Lower leg skin (tissue), 4 donors: ENCODE measurements at places on chromosomes 13 and 19. TPM values are rescaled to one million over a fixed set of nuclear protein-coding genes. Genes with fewer than 3 reads are reported as not detected.

ZNF534 gene
- total RNA-seq, result 0.13 TPM

DNA sequence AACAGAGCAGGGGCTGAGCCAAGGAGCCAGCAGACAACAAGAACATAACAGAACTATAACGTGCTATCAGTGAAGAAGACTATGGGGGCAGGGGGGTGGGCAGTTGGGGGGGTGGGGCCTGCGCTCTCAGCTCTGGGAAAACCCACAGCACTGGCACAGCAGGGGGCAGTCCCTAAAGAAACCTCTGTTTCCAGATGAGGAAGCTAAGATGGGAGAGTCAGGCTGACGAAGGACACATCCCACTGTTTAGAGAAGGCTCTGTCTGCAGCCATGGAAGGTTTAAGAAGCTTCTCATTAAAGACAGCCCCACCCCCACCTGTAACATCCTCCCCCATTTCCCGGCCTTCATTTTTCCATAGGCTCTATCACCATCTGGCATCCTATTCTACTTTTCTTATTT is 7.1 kb upstream of the DOCK9 start:
- no peak for DNase-seq

GRCh38 chr19:57706346-57706745 is 2.7 kb downstream of the ZNF154 start:
- no peak for DNase-seq

GRCh38 chr13:45873491-45874325 is 22.2 kb upstream of the SIAH3 start:
- no peak for DNase-seq

ERFL gene
- not detected for total RNA-seq

DNA sequence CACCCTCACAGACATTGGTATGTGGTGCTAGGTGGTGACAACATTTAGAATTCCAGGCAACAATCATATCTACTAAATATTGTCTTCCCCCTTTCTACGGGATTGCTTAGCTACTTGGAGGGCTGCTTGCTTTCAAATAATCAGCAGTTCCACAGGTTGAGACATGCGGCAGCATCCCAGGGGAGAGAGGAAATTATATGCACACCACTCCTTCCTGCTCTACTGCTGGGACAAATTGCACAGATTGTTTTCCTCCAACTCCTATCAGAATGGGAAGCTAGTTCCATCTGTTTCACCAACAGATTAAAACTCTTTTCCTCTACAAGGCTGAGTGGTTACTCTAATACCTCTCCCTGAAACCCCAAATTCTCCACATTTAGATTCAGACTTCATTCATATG is 275.4 kb downstream of the DNAJC15 start:
- no peak for DNase-seq

- no peak for DNase-seq
Observed at GRCh38 chr19:11475861-11476260, 5.0 kb downstream of the ELAVL3 start.

CPB2 gene
- total RNA-seq, result 0.42 TPM

DNA sequence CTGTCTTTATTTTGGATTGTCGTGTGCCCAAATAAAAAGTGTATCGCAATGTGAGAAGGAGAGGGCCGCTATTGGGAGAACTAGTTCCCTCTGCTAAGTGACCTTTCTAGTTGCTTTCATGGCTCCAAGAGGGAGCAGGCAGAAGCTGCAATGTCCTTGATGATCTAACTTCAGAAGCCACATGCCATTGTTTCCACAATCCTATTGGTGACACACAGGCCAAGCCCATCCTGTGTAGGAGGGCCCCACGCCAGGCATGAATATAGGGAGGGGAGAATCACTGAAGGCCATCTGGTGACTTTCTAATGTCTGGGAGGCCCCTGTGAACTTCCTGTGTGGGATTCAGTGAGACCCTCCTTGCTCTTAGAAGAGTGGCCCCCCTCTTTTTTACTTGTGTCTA is 47.8 kb upstream of the KPNA3 start:
- DNase-seq, result no peak

ADGRE3 gene
- total RNA-seq, result not detected

- DNase-seq, result no peak
Observed at GRCh38 chr13:108346376-108346775, 76.9 kb downstream of the TNFSF13B start.

GRCh38 chr19:33401683-33402420 is 28.3 kb downstream of the CEBPG start:
- no peak for DNase-seq

ELAVL3 gene
- not detected for total RNA-seq

DNA sequence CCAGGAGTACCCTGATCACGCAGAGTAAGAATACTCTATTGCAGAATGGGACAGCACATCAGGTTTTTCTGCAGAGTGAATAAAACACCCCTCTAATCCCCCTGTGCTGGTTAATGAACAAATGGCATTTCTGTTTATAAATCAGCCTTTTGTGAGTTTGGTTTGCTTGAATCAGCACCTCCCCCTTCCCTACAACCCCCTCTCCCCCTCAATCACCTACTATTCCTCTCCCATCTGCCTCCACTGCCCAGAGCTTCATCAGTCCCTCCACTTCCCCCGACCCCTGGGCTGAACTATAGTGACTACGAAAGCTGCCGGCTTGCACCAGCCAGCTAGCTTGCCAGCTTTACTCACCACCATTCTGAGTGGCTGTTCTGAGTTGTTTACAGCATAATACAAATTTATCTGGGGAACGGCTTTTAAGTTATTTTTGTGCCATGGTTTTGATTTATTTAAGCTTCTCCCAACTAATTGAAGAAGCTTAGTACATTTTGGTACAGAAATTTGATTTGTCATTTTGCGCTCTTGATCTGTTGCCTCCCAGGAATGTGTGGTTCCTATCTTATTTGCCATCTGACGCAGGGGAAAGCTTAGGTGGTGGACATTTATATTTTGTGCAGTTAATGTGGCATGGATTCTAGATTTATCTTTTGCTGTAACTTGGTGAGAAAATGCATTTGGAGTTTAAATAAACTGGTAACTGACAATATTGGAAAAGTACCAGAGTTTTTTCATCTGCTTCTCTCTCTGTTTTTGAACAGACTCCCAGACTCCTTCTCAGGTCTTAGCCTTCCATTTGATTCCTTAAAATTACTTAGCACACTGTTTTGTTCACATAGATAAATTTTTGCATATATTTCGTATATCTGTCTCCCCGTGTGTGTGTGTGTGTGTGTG is 41.7 kb upstream of the WDFY2 start:
- DNase-seq, result no peak

TMEM221 gene
- total RNA-seq, result 1.3 TPM

AMER2 gene
- 0.13 TPM for total RNA-seq

- no peak for DNase-seq
Observed at GRCh38 chr13:111115061-111115964, at the start of gene ARHGEF7. Gene ARHGEF7 (plus strand): TSS chr13:111115310. CDS start chr13:111115527, 217 bp downstream.

WASF3 gene
- 3.4 TPM for total RNA-seq

- DNase-seq, result no peak
Observed at GRCh38 chr13:98500963-98501421, 75.9 kb downstream of the STK24 start.

DNA sequence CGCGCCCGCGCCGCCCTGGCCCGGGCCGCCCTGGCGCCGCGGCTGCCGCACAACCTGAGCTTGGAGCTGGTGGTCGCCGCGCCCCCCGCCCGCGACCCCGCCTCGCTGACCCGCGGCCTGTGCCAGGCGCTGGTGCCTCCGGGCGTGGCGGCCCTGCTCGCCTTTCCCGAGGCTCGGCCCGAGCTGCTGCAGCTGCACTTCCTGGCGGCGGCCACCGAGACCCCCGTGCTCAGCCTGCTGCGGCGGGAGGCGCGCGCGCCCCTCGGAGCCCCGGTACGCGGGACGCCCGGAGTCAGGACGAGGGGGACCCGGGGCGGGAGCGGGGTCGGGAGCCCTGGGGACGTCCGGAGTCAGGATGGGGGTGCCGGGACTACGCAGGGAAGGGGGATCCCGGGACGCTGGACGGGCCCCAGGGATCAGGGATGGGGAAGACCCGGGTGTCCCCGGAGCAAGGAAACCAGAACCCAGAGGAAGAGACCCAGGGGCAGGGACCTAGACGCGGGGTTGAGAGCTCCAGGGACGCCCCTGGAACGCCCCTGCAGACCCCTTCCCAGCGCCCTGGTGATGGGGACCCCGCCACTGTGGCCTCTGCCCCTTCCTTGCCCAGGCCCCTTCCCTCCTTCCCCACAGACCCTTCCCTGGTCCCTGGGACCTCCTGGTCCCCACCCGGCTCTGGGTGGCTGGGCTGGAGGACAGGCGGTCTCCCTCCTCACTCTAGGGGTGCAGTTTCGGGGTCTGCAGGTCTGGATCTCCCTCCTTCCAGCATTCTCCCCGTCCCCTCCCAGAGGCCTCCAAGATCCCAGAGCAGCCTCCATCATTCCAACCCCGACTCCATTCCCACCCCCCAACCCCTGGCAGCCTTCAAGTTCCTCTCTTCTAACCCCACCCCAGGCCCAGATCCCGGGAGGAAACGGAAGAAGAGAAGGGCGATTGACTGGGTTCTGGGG is 645 bp downstream of the GRIN3B start:
- no peak for DNase-seq

FLT3 gene
- 0.76 TPM for total RNA-seq

- DNase-seq, result peak; percentile 86
Observed at GRCh38 chr19:42129399-42130253, 2.6 kb downstream of the POU2F2 start.

GRCh38 chr13:43346427-43346826 is 323.0 kb downstream of the DNAJC15 start:
- no peak for DNase-seq
